Dermis blood vessel endothelial cell (primary cell): ENCODE measurements at places on chromosomes 5 and 9. TPM values are rescaled to one million over a fixed set of nuclear protein-coding genes. Genes with fewer than 3 reads are reported as not detected.

Gene CDH10
- total RNA-seq = not detected in 2 replicates

Gene CNTLN
- 11.3 and 12.6 TPM in 2 replicates for total RNA-seq

Gene EIF4EBP3
- total RNA-seq = 0.37 and 0.51 TPM in 2 replicates

Gene ERMP1
- 36.6 and 45.9 TPM in 2 replicates for total RNA-seq

Gene HAVCR2
- total RNA-seq = under 0.01 and 0.09 TPM in 2 replicates

Gene SLC6A19
- total RNA-seq = not detected in 2 replicates

Gene RGS14
- total RNA-seq = 4.4 and 9.9 TPM in 2 replicates

Gene PRUNE2
- 7.8 and 22.4 TPM in 2 replicates for total RNA-seq

Gene PIP5K1B
- total RNA-seq = 0.05 TPM in 1 of 2 replicates, not detected in the other

Gene SLC34A3
- total RNA-seq = not detected in 2 replicates

Gene ADAMTSL1
- 6.0 and 15.8 TPM in 2 replicates for total RNA-seq

Gene PKN3
- 12.9 and 26.9 TPM in 2 replicates for total RNA-seq

Gene GABBR2
- 0.68 and 1.7 TPM in 2 replicates for total RNA-seq

Gene ZDHHC11
- 0.33 and 1.7 TPM in 2 replicates for total RNA-seq

Gene C9orf153
- 0.14 TPM in 1 of 2 replicates, not detected in the other for total RNA-seq

Gene SCGB3A2
- not detected in 2 replicates for total RNA-seq

Gene TEX48
- not detected in 2 replicates for total RNA-seq

Gene GHR
- 3.2 and 6.0 TPM in 2 replicates for total RNA-seq

Gene DMRTA1
- under 0.01 and 0.05 TPM in 2 replicates for total RNA-seq
